HT-29 (cell line): ENCODE measurements at places on chromosomes 3 and 15.

DNA sequence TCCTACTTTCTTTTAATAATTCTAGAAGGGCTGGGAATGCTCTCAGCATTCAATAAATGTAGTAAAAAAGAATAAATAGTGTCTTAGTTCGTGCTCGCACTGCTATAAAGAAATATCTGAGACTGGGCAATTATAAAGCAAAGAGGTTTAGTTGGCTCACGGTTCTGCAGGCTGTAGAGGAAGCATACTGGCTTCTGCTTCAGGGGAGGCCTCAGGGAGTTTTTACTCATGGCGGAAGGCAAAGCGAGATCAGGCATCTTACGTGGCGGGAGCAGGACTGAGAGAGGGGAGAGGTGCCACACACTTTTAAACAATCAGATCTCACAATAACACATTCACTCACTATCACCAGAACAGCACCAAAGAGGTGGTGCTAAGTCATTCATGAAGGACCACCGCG, 103.0 kb upstream of the UBE2E2 start:
- no peak for DNase-seq

GRCh38 chr3:4149296-4149695, 153.9 kb upstream of the SETMAR start:
- no peak for DNase-seq

DNA sequence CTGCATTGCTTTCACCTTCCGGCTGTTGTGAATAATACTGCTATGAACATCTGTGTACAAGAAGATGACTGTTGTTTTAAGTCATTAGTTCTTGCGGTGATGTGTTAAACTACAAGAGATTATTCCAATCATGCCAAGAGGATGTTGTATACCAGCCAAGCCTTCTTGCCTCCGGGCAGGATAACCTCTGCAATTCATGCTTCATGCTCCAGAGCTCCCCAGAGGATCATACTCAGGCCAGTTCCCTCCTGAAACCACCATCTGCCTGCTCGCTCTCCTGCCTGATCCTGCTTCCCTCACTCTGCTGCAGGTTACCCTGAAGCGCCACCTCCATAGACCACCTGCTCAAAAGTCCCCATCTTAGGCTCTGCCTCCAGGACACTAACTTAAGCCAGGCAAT, 187.1 kb upstream of the PROK2 start:
- no peak for DNase-seq

GRCh38 chr3:127366383-127366782, 78.5 kb upstream of the PRR20G start:
- no peak for DNase-seq

DNA sequence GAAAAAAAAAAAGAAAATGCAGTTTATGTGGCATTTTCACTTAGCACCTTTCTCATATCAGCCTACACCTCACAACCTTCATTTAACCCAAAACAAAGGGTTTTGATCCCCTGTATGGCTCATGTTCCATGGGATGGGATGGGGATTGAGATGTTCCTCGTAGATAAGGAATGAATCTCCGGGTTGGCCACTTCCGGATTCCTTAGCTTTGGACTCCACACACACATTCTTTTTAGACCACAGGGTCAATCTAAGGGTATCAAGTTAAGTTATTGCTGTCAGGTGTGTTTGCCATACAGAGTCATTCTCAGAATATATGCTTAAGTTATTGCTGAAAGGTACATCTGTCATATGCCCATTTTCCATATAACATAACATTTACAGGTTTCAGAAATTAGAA, 301.4 kb upstream of the TGFBR2 start:
- no peak for DNase-seq

- DNase-seq: peak; percentile 78
These were observed 207.4 kb upstream of the HES1 start for GRCh38 chr3:193928354-193929209.

DNA sequence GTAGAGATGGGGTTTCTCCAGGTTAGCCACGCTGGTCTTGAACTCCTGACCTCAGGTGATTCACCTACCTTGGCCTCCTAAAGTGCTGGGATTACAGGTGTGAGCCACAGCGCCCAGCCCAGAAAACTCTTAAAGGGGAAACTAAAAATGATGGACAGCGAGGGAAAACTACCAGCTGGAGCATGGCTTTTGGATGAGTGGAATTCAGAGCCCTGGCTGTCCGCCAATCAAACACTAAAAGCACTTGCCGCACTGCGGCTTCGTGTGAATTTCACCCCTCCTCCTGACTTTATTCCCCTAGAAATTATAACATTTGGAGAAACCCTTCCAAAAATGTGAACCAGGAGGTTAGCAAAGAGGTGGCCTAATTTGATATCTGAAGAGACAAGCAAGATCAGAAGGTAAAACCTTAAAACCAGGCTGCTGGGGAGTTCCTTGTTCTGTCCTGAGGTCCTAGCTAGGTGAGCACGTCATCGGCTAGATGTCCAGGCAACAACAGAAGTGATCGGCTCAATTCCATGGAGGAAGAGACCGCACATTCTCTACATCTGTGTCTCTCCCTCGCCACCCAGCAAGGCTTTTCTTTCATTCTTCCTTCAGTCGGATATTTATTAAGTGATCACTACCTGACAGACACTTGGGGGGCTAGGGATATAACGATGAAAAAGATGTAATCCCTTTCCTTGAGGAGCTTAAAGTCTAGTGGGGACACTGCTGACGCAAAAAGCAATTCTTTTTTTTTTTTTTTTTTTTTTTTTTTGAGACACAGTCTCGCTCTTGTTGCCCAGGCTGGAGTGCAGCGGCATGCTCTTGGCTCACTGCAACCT, 1.7 kb downstream of the TM4SF19 start:
- no peak for DNase-seq

- DNase-seq: no peak
These were observed 59.7 kb downstream of the TLNRD1 start for GRCh38 chr15:81060470-81060869.

- DNase-seq: no peak
These were observed 66.9 kb upstream of the SLC6A1 start for GRCh38 chr3:10925436-10926255.

DNA sequence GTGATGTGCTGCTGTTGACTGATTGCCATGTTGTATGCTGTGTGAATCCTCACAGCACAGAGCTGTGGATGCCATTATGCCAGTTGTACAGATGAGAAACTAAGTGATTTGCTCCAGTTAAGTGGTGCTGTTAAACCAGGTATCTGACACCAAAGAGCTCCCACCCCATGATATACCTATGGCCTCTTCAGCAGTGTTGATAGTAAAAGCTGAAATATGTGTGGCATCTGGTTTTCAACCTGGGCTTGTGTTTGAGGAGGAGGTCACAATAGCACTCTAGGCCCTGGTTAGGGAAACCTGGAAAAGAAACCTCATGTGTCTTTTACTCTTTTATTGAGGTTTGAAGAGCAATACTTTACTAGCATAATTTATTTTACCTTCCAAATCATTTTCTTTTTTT, 21.4 kb downstream of the RAD54L2 start:
- DNase-seq: no peak

- no peak for DNase-seq
These were observed 111.1 kb upstream of the GPR149 start for GRCh38 chr3:154540950-154541604.

DNA sequence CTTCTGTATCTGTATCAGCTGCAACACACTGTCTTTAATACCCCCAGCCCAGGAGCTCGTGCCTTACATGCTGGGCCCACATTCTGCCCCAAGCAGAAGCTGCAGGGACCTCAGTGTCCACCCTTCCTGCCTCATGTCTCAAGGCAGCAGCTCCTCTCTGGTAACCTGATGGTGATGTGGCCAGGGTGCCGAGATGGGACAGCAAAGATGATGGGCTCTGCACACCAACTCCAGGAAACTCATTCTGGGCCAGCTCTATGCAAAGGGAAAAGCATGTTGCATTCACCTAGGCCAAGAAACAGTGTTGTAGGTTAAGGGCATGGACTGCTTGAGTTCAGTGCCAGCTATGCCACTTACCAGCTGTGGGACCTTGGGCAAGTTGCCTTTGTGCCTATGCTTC, 79.5 kb upstream of the PRR23C start:
- DNase-seq: no peak
